ENCODE measurements at places on chromosomes 6 and 20.

- DNase-seq = no peak
Observed at GRCh38 chr6:69948479-69949114, 82.2 kb downstream of the COL19A1 start.

DNA sequence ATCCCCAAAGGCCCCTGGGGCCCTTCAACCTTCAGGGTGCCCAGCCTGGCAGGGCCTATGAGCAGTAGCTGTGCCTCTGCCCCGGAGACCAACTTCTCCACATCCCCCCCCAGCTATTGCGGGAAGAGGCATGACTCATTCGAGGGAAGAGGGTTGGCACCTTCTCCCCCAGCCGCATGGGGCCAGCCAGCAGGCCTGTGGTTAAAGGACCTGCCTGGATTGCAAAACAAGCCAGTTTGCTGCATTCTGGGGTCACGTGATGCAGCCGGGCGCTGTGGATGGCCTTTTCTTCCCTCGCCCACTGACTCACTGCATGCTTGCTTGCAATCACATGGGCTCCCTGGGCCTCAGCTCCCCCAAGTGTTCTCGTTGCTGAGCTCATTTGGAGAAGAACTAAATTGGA lies 182.5 kb downstream of the MAFB start:
- peak; percentile 99 for DNase-seq

- no peak for DNase-seq
Observed at GRCh38 chr6:113076116-113076515, 729.0 kb downstream of the RFPL4B start.

GRCh38 chr20:31720486-31721407 lies 1.9 kb downstream of the BCL2L1 start:
- DNase-seq = peak; percentile 18

DNA sequence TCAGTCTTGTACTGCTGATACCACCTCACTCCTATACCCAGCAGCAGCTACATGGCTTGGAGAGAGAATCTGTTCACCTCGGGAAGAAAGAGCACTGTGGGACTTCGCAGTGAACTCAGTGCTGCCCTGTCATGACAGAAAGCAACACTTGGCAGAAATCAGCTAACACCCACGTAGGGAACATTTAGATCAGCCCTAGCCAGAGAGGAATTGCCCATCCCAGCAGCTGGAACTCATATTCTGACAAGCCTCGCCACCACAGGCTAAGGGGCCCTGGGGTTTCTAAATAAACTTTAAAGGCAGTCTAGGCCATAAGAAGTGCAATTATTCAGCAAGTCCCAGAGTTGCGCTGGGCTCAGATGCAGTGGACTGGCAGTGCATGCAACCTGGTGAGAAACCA lies 1266.8 kb downstream of the GRIK2 start:
- no peak for DNase-seq

GRCh38 chr6:54070025-54070424 lies 41.2 kb upstream of the MLIP start:
- no peak for DNase-seq

DNA sequence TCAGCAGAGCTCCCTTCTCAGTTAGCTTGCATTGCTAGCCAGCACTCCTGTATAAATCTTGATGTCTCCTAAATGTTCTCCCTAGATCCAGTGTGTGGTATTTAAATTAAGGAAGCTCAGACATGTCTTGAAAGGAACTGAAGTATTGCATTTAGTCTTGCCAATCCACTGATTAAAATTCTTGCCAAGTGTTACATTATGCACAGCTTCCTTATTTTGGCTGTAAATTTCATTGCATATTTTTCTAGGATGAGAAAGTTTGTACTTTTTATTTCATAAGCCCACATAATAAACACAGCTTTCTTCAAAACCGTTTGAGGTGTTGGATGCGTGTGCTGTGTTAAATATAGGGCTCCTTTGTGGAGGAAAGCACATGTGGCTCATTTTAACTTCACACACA lies 329.8 kb upstream of the FLRT3 start:
- DNase-seq = no peak

DNA sequence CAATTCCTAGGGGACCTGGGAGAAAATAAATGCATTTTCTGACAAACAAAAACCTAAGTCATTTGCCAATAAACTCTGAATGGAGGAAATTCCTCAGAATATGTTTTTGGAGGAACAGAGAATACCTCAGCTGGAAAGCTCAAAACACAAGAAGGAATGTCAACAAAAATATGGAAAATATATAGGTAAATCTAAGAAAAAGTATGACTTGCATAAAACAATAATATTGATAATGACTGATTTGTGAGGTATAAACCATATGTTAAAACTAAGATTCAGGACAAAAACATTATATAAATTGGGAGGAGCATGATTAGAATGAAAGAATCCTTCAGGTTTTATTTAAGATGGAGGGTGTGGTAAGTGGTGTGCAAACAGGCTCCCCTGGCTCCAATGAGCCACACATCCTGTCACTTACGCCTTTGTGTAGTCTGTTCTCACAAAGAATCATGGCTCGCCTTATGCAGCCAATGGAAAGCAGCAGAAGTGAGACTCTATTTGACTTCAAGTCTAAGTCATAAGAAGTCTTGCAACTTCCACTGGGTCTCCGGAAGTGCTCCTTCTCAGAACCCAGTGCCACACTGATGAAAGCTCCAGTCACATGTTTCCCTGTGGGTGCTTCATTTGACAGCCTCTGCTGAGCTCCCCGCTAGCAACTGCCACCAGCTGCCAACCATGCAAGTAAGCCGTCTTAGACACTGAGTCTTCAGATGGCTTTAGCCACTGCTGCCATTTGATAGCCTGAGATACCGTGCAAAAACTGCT lies 8.1 kb downstream of the CFAP61 start:
- no peak for DNase-seq

Data from MCF 10A (cell line).